ENCODE measurements at places on chromosomes 16 and 17.

DNA sequence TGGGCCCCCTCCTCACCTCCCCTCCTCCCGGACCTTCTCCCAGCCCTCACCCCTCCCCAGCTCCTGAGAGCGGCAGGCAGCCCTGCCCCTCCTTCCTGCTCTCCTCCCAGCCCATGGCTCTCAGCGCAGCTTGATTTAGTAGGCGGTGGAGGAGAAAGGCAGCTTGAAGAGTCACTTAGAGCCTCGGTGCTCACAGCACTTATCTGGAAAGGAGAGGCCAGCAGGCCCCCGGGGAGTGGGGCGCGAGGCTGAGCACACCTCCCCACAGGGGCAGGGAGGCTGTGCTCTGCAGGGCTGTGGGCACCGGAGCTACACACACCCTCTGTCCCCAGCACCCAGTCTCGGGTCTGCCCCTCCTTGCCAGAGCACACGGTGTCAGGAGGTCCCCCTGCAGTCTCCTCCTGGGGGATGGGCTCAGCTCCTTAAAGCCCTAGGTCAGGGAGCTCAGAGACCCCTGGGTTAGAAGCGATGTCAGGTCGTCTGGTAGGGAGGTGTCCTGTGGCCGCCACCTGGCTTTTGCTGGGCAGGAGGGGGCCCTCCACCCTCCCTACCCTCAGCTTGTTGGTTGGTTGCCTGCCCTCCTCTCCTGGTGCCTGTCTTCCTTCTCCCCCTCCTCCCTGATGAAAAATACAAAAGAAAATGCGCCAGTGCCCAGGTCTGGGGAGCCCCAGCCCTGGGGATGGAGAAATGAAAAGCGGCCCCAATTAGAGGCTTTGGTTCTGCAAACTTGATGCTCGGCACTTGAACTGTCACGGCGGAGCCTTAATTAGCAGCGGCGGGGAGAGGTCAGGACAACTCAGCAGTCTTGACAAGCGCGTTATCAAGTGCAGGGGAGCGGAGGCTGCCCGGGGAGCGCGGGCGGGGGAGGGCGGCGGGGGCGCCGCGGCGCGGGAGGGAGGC, 151.1 kb upstream of the GSE1 start:
- no peak for DNase-seq

GRCh38 chr17:40418428-40418706, 671 bp upstream of the TOP2A start:
- no peak for DNase-seq

- no peak for DNase-seq
Measured at GRCh38 chr17:57631871-57632270, 113.2 kb downstream of the CCDC182 start.

GRCh38 chr17:74851612-74852236, 8.0 kb downstream of the GRIN2C start:
- no peak for DNase-seq

- DNase-seq, result no peak
Measured at GRCh38 chr17:63452962-63453551, 7.0 kb upstream of the CYB561 start.

DNA sequence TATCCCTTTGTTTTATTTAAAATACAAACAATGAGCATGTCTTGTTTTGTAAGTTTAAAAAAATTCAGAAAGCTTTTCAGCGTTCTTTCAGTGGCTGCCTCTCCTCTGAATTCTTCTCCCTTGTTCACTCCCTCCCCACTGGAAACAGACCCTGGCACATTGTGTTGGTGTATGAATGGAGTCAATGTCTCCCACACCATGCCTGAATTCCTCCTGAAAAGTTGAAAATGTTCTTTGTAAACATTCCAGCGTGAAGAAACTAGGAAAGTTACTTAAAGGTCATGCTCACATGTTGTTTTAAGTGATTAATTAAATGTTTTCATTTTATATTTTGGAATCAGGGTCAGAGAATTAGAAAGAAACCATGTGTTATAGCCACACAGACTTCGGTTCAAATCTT, 136.9 kb upstream of the DYNLRB2 start:
- no peak for DNase-seq

DNA sequence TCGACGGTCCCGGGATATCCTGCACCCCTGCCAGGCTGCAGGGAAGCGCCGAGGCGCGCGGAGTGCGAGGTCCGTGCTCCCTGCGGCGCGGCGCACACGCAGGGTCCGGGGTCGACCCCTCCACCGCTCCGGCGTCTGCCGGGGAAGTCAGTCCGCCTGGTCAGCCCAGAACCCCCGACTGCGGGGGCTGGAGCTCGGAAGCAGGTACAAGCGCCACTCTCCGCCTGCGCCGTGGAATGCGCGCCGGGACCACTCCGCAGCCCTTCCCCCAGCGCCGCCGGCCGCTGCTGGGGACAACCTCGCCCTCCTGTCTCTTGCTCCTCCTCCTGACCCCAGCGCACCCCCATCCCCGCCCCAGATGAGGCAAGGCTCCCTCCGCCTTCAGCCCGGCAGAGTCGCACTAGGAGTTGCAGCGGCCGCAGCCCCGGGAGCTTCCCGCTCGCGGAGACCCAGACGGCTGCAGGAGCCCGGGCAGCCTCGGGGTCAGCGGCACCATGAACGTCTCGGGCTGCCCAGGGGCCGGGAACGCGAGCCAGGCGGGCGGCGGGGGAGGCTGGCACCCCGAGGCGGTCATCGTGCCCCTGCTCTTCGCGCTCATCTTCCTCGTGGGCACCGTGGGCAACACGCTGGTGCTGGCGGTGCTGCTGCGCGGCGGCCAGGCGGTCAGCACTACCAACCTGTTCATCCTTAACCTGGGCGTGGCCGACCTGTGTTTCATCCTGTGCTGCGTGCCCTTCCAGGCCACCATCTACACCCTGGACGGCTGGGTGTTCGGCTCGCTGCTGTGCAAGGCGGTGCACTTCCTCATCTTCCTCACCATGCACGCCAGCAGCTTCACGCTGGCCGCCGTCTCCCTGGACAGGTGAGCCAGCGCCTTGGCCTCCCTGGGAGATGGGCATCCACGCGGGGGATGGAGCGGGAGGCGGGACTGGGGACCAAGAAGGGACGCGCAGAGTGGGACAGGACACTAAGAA, at the start of gene GALR2:
GALR2 (plus strand) TSS at position 392 of the 974 bp plus-strand sequence; CDS start at position 495, 103 bp downstream.
- no peak for DNase-seq

- no peak for DNase-seq
Measured at GRCh38 chr16:30009990-30010843, 610 bp downstream of the DOC2A start.

DNA sequence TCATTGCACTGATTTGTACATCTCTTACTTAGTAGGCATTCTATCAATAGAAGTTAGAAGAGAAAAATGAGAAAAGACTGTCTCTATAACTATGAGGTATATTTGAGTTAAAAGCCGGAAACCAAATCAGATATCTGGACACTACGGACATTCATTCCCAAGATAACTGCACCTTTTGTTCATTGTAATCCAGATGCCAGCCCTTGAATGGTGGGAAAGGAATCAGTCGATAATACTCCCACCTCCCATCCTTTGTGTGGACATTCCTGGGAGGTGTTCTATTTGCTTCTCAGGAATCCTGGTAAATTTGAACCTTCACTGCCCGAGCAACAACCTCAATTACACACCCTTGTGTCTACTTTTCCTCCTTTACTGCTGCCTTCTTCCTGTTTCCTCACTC, 225.2 kb downstream of the CHD9NB start:
- DNase-seq, result no peak

DNA sequence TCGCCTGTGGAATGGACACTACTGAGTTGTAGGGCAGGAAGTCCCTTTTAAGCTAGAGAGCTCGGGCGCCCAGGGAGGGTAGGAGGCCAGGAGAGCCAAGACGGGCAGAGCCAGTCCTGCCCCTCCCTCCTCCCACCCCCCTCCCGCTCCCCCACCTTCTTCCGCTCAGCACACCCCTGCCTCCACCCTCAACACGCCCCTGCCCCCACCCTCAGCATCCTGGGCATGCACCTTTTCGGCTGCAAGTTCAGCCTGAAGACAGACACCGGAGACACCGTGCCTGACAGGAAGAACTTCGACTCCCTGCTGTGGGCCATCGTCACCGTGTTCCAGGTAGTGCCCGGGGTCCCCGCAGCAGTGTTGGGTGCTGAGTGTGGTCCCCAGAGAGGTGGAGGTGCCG, 18.3 kb downstream of the TPSG1 start:
- DNase-seq, result no peak

GRCh38 chr17:49928126-49928800, 40.7 kb upstream of the DLX4 start:
- no peak for DNase-seq

- no peak for DNase-seq
Measured at GRCh38 chr17:67518876-67519275, 141.8 kb downstream of the PITPNC1 start.

GRCh38 chr17:74702116-74702871, 10.4 kb downstream of the CD300LF start:
- no peak for DNase-seq

GRCh38 chr17:38980490-38981217, 13.5 kb upstream of the FBXO47 start:
- no peak for DNase-seq

- DNase-seq, result no peak
Measured at GRCh38 chr17:83196366-83196765, 117.0 kb downstream of the METRNL start.

GRCh38 chr16:57724531-57724930, 11.0 kb upstream of the KATNB1 start:
- no peak for DNase-seq

DNA sequence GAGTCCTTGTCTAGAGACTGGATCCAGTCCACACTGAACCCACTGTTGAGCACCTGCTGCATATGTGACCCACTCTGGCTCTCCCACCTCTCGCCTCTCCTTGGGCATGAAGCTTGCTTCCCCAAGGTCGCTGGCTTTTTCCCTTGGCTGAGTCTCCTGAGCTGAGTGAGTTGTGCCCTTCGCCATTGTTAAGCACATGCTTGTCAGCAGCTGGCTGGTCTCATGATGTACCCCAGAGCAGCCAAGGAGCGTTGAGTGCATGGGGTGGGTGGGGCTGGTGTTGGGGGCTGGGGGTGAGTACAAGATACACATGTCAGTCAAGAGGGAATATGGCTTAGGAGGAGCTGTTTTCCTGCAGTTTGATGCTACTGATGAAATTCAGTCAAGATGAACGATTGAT, 165.6 kb downstream of the SNX29 start:
- no peak for DNase-seq

- DNase-seq, result no peak
Measured at GRCh38 chr17:42072323-42073187, 22.2 kb upstream of the C17orf113 start.

GRCh38 chr17:17060001-17060922, 18.0 kb downstream of the MPRIP start:
- no peak for DNase-seq

GRCh38 chr16:23494188-23494587, 16.1 kb downstream of the GGA2 start:
- DNase-seq, result no peak

DNA sequence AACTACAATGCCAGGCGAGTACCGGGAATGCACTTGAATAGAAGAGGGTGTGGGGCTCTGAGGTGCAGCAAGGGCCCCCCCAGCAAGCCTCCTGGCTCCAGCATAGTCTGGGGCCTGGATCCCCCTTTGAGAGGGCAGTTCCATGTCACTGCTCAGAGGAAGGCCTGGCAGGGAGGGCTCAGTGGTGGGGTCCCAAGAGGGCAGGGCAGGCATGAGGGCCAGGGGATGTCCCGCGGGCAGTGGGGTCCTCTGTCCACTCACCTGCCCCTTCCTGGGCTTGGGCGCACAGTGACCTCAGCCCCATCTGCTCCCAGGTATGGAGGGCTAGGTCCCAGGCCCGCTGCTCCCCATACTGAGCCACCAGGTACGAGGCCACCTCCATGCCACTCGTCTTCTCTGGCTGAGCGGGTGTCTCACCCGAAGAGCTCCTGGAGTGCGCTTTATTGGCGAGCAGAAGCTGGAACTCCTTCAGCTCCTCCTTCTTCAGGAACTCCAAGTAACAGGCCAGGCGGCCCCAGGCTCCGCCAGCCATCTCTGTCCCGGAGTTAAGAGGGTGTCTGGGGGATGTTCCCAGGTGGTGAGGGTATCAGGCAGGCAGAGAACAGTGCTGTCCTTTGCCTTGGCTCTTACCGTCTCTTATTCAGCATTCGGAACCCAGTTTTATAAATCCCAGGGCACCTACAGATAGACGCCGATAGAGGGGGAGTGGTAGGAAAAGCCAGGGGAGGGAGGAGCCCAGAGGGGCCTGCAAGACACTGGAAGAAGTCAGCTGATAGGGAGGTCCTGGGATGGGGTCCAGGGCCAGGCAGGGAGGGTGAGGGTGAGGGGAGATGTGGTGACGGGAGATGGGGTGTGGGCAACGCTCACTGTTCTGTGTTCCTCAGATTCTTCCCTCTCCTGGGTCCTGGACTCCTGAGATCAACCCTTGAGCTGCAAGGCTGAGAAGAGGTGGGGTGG, 605 bp downstream of the NLRP1 start:
- DNase-seq, result no peak

DNA sequence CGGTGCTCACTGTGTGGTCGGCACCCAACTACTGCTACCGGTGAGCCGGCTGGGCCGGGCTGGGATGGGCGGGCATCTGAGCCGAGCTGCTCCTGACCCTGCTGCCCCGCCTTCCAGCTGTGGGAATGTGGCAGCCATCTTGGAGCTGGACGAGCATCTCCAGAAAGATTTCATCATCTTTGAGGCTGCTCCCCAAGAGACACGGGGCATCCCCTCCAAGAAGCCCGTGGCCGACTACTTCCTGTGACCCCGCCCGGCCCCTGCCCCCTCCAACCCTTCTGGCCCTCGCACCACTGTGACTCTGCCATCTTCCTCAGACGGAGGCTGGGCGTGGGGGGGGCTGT, 6.9 kb downstream of the TBX6 start:
- DNase-seq, result no peak

DNA sequence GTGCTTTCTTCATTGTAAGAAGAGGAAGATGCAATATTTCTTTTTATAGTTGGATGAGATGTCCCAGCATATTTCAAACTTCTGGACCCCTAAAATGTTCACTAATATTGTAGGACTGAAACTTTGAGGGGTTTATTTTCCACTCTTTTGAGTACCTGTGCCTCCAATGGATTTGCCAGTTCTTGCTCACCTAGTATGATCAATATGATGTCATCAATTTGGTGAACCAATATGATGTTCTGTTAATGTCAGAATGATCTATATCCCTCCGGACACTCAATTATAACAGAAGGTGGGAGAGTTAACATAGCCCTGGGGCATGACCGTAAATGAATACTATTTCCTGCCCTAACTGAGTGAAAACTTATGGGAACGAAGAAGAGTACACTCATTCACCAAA, 178.3 kb downstream of the CBLN1 start:
- DNase-seq, result no peak

GRCh38 chr16:85752511-85753420, 1.9 kb upstream of the C16orf74 start:
- no peak for DNase-seq

- no peak for DNase-seq
Measured at GRCh38 chr17:47363171-47363570, 39.4 kb downstream of the EFCAB13 start.

GRCh38 chr17:60356940-60357339, 35.0 kb downstream of the USP32 start:
- no peak for DNase-seq

GRCh38 chr16:72171236-72171635, 719 bp downstream of the PMFBP1 start:
- no peak for DNase-seq

DNA sequence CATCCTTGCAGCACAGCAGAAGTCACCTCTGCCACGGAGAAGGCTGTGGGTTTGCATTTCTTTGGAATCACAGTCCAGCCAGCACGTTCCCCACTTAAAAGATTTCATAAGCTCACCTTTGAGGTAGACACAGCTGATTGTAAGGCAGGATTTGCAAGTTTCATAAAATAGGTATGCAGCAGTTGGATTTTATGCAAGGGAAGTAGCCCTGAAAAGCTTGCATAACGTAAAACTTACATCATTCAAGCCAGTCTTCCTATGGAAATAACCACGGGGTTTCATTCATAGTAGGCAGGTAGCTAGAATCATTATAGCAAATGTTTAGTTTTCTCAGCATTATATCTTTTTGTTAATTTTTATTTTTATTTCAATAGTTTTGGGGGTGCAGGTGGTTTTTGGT, 49.8 kb upstream of the ARHGAP44 start:
- DNase-seq, result no peak

Data from activated CD4-positive, alpha-beta T cell treated with anti-CD3 and anti-CD28 coated beads for 24 hours (primary cell).